ENCODE measurements at places on chromosomes 1 and 21.

DNA sequence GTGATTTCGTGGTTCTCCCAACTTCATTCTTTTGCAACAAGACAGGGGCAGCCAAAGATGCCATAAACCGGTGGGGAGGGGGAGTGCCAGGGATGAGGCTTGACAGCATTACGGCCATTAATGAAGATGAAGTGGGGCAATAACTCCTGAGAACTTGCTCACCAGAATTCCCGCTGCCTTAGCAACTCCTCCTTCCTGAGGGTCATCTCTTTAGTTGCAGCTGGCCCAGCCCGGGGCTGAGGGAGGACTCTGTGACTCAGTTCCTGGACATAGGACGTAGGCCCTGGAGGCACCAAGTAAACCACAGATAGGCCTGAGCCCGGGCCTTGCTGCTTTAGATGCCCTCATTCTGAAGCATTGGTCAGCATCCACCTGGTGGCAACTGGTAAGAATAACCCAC, 330.2 kb downstream of the RRAGC start:
- DNase-seq = no peak

- no peak for DNase-seq
These were observed 3.5 kb upstream of the KRTAP27-1 start for GRCh38 chr21:30340714-30341573.

DNA sequence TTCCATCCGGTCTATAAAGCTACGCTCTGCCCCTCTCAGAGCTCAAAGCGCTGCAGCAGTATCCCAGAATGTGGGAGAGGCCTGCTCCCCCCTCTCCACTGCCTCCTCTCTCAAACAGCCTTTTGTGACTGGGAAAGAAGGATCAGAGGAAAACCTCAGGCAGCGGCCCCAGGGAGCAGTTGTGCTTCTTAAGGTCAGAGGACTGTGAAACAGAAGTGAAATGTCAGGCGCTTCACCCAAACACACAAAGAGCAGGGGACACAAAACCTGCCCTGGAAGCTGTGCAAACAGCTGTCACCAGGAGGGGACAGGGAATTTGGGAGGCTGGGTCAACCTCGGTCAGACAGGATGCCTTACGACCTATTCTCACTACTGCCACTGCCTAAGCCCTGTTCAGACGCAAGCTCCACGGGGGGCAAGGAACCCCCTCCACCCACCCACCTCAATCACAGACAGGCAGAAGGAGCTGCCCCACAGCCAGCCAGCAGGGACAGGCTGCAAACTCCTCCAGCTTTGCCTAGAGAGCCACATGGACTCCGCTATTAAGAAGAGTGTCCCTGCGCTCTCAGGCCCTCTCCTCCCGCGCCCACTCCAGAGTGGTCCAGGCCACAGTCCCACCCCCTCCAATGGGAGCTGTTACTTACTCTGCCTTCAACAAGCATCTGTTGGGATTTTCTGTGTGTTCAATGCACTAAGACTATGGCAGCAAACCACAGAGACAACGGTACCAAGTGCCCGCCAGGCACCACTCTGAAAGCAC, 14.6 kb downstream of the SSBP3 start:
- DNase-seq = no peak

GRCh38 chr1:167365360-167365759, 144.7 kb downstream of the POU2F1 start:
- DNase-seq = no peak

DNA sequence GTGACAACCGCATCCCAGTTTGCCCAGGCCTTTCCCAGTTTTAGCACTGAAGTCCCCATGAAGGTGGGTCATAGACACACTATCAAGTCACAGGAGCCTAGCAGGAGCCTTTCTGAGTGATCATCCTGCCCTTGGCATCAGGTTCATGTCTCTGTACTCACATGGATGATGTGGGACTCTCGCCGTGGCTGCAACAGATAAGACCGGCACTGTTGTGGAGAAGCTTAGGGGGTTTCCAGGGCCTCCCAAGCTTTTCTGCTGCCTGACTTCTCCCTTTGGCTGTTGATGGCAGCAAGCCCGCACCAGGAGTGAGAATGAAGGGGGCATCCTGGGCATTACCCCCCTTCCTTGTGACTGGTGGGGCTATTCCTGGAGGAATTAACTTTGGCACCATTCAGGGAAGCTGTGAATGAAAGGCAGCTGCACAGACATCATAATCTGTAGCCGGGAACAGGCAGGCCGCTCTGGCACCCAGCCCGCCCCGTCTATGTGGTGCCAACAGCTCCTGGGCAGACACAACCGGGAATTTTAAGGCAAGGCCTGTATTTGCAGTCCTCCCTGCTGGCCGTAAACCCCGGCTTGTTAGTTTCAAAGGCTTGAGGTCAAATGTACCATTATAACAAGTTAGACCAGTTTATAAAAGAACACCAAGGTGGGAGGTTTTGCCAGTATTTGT, 148.6 kb downstream of the HUNK start:
- no peak for DNase-seq

DNA sequence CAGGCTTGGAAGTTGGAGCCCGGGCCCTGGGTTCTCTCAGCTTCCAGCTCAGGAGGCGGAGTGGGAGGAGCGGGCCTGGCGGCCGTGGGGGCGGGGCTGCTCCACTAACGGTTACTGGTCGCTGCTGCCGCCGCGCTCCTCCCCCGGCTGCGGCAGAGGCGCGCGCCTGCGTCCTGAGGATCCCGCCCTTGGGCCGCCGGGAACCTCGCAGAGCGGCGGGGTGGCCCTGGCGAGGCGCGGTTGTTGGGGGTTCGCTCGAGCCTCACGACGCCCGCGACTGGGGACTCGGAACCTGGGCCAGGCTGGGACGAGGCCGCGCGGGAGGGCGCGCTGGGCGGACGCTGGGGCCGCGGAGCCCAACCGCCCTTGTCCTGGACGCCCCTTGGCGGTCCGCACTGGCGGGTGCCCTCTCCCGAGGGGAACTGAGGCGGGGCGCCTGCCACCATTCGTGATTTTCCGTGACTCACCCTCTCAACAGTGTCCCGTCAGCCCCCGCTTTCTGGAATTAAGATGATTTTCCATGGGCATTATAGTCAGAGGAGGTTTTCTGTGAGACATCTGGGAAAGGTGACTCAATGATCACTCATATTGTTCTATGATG, 34.1 kb downstream of the OR2G3 start:
- DNase-seq = peak; percentile 41

DNA sequence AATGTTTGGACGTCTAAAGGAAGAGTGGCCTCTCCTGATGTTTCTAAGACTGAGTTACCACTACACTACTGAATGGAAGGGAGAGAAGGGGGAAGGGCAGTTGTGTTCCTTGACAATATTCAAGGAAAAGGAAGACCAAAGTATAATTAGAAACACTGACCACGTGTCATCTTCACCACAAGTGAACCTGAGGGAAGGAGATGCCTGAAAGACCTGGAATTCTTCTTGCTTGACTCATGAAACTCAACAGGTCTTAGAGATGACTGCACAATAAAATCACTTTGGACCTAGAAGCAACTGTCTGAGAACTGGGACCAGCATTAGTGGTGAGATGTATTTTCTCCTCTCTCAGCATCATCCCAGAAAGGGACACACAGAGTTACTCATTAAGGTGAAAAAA, 56.7 kb downstream of the PTPN14 start:
- DNase-seq = no peak

- no peak for DNase-seq
These were observed 8.7 kb downstream of the PLEKHA6 start for GRCh38 chr1:204350857-204351573.

DNA sequence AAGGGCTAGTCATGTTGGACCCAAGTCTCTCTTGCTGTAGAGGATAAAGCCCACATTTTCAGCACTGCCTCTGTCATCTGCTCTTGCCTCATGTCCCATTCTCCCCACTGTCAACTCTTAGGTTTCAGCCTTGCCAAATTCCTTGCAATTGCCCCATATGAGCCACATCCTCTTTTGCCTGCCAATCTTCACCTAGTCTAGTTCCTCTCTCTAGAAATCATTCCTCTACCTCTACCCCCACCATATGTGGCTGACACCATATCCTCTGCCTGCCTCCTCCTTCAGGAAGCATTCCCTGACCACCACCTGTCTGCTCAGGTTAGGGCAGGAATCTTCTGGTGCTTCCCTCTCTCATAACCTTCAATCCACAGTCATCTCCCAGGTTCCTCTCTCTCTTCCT, 38.2 kb downstream of the SLC9A1 start:
- DNase-seq = no peak

GRCh38 chr1:4637616-4638344, 16.6 kb upstream of the AJAP1 start:
- DNase-seq = no peak

- DNase-seq = no peak
These were observed 7.0 kb upstream of the GBP6 start for GRCh38 chr1:89356658-89357400.

GRCh38 chr1:157803851-157804250, 16.1 kb downstream of the FCRL1 start:
- DNase-seq = peak; percentile 12

- DNase-seq = no peak
These were observed 16.9 kb downstream of the TINAGL1 start for GRCh38 chr1:31593136-31593665.

DNA sequence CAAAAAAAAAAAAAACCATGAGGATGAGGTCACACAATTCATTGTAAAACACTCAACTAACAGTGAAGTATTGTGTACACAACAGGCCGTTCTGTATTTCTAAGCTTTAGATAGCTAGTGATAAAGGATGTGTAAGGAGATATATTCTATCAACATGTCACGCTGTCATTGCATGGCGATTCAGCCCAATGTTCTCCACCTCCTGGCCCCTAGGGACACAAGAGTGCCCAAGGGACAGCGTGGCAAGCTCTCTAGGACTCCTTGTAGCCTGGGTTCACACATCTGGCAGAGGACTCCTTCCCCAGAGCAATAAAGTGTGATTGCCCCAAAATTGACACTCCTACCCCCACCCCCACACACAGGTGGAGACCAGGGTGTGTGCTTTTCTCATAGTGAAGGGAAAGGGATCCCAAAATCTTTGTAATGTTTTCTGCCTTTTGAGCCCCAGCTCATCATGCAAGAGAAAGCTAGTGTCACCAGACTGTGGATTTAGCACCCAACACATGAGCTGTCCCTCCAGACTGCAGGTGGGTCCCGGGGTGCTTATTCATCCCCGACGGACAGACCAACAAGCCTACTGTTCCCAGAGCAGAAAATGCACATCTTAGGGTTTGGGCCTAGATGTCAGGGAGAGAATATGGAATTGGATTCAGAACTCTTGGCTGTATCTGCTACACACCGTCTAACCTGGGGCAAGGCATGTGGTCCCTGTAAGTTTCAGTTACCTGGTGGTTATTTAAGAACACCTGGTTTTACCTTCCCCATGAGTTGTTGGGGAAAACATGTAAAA, 11.5 kb downstream of the TMPRSS3 start:
- no peak for DNase-seq

- DNase-seq = no peak
These were observed 160.6 kb upstream of the USP24 start for GRCh38 chr1:55375617-55376258.

DNA sequence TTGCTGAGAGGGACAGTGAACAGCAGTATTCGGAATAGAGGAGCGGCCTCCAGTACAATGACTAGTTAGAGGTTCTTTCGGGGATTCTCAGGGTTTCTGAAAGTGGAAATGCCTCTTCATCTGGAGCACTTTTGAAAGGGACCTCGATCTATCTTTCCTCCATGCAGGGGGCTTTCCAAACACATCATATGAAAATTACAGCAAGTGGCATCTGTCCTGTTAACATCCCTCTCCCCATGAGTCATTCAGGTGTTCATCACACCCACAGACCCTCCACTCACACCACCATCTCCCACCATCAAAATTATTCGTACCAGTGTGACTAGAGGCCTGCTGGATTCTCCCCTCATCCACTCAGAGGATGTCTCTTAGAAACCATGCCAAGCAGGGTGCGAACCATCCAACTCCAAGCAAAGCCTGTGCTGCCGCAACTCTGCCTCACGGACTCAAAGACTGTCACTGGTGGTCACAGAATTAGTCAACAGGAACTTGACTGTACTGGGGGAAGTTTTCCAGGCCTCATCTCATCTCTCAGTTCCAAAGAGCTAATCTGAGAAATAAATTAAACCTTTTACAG, 211.1 kb downstream of the MRPL39 start:
- DNase-seq = peak; percentile 79

DNA sequence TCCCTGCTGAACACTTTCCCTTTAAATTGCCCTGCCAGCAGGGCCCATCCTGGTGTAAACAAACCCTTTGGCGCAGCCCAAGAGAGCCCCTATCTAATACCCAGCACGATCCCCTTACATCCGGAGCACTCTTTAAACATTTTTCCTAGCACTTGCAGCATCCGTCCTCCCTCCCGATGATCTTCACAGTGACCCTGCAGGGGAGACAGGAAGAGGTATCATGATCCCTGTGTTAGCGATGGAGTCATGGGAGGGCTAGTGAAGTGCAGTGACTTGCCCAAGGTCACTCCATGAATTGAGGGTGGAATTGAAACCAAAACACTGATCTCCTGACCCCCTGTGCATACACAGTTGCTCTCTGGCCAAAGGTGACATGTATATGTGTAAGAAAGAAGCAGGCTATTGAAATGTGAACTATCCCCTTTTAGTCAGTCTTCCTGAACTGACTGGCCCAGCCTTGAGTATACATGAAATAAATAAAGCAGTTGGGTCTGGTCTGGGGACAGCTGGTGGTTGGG, 9.8 kb upstream of the KCNQ4 start:
- DNase-seq = no peak

- peak; percentile 47 for DNase-seq
These were observed 2.0 kb downstream of the SCMH1 start for GRCh38 chr1:41239988-41240610.

DNA sequence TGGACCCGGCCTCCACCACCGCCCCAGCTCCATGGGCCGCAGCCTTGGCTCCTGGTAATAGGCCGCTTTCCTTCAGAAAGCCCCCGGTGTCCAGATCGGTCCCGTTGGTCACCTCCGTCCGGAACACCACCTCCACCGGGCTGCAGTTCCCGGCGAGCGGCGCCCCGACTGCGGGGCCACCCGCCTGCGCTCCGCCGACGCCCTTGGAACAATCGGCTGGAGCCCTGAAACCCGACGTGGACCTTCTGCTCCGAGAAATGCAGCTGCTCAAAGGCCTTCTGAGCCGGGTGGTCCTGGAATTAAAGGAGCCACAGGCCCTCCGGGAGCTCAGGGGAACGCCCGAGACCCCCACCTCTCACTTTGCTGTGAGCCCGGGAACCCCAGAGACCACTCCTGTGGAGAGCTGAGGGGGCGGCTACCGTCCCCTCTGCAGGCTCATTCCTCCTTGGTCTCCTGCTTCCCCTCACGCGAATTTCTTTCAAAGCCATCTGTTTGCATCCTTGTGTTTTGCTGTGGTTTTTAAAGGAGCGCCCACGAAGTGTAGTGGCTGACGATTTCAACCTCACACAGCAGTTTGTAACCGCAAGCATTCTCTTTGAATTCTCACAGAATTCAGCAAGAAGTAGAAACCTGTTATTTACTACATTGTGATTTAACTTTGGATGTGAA, 6.0 kb downstream of the FCRLB start:
- no peak for DNase-seq

DNA sequence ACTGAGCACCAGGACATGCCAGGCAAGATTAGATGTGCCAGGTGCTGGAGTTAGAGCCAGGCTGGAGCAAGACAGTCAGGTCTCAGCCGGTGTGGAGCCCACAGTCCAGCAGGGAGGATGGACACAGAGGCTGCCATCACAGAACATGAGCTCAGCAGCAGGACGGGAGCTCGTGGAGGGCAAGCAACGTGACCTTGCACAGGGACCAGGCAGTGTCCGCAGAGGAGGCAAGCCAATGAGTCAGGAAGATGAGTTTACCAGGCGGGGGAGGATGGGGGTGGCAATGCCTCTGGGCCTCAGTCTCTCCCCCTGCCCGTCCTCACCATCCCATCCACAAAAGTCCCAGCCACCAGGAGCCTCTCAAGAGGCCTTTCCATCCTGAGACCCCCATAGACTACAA, 20.7 kb upstream of the ZC3H12A start:
- DNase-seq = no peak

- no peak for DNase-seq
These were observed 13.6 kb downstream of the GRIK3 start for GRCh38 chr1:37020653-37021277.

All from GM06990 (cell line).